ENCODE measurements at places on chromosomes 5 and 9.

DNA sequence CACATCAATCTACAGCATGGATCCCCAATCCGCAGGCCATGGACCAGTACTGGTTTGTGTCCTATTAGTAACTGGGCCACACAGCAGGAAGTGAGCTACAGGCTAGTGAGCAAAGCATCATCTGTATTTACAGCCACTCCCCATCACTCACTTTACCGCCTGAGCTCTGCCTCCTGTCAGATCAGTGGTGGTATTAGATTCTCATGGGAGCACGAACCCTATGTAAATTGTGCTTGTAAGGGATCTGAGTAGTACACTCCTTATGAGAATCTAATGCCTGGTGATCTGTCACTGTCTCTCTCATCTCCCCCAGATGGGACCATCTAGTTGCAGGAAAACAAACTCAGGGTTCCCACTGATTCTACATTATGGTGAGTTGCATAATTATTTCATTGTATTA is 212.7 kb upstream of the FAM174A start:
- DNase-seq: no peak

DNA sequence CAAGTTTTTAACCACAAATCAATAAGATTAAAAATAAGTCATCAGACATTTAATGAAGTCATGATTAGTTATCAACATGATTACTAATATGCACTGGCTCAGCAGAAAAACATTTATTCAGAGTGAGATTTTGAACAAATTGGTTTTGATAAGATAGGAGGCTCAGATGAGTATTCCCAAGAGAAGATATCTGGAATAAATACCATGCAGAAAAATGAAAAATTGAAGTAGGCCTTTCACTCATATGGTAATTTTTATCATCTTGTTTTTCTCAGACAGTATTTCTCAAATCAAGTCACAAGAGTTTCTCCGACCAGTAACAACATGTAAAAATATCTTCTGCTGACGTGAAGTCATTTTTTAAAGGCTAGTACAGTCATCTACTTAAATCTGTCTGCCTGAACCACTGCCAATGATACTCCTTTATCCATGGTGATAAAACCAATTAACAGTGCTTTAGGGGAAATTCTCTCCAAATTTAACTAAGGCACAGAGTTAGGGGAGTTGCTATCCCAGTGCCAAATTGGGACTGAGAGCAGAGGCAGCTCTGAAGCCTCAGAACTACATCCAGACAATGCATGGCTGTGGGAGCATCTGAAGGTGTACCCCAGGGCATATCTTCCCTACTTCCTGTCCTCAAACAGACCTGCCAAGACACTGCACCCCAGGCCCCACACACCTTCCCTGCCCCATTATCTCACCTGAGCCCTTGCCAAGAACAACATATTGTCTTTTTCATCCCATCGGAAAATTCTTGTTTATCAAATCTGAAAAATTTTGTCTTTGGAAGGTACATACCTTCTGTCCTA is 105.5 kb upstream of the TSLP start:
- no peak for DNase-seq

GRCh38 chr5:111553868-111554267 is 41.5 kb upstream of the STARD4 start:
- DNase-seq: no peak

GRCh38 chr9:115665519-115665918 is 488.1 kb upstream of the PAPPA start:
- DNase-seq: no peak

DNA sequence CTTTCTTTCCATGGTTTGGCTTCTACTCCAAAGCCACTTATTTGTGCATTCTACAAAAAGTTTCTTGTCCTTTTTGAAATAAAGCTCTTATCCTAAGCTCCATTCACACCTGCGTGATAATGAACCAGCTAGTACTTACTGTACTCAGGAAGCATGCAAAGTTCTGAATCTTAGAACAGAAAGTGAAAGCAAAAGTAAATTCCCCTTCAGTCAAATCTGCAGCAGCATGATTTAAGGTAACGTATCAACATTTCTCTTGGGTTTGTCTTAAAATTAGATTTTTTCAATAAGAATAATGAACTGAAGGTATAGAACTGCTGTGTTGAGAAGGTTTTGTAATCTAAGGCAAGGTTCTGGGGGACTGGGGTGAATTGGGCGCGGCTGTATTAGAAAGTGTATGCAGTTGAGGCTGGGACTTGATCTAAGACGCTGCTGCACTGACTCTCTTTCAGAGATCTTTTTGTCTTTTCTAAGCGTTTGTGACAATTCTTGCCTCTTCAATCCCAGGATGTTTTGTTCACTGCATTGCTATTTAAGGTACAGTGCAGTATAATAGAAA is at the start of gene ERAP2:
TSS of gene ERAP2 (plus strand) at position 209 of the 559 bp plus-strand sequence. CDS start 3,186 bp downstream, outside the sequence.
- DNase-seq: no peak

Measured in GM04503 (cell line).